ENCODE measurements at places on chromosomes 3 and 15.

GRCh38 chr3:140574375-140574774 lies 103.5 kb upstream of the TRIM42 start:
- no peak for DNase-seq

GRCh38 chr15:90074023-90074422 lies 28.2 kb downstream of the IDH2 start:
- no peak for DNase-seq

GRCh38 chr3:53195602-53196574 lies 34.9 kb downstream of the PRKCD start:
- DNase-seq: no peak

- DNase-seq: peak; percentile 3
Observed at GRCh38 chr3:147191795-147192385, 214.5 kb downstream of the ZIC4 start.

DNA sequence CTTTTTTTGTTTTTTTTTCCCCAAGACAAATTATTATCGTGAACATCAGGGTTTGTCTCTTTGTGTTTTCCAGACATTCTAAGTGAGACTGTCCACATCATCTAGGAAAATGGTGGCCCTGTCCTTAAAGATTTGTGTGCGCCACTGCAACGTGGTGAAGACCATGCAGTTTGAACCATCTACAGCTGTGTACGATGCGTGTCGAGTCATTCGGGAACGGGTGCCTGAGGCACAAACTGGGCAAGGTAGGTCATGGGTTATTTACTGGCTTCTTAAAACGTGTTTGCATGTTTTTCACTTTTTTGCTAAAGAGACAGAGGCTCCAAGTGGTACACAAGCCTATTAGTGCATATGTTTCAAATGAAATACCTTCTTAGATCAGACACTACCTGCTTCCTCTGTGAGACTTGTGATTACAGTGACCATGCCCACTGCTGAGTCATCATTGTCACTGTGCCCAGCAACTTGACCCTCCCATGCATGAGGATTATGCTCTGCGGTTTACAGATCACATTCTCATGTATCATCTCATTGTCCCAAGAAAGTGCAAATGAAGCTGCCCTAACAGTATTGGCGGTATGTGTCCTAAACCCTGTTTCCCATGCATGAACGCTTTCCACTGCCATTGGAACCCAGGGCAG lies 395.2 kb upstream of the TPM1 start:
- peak; percentile 51 for DNase-seq

GRCh38 chr3:88150806-88151205 lies 1.0 kb downstream of the C3orf38 start:
- DNase-seq: no peak

DNA sequence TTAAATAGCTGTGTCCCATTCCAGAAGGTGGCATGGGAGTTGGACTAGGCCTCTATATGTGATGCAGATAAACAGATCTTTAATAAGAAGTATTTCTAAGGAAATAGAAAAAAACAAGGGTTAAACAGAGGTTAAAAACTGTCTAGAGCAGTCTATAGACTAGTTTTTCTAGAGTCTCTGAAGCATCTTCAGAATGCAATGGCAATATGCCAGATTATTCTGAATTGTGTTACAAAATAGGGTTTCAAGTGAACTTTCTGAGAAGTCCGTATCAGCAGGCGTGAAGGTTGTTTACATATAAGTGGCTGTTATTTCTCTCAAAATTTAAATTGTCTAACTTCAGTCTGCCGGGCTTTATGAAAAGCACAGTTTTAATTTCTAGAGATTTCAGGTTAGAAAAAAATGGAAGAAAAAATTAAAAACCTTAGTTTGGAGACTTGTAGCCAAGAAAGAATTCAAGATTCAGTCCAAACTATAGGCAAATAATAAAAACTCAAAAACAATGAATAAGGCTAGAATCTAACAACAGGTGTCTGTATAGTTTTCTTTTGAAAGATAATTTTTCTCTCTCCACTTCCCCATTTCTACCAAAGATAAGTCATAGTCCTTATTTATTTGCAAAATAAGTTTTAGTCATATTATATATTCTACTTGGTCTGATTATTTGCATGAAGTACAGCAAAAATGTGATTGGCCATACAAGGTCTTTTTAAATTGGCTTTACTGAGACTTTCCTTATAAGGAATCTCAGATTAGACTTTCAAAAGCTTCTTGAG lies 55.2 kb downstream of the OSTN start:
- DNase-seq: no peak

DNA sequence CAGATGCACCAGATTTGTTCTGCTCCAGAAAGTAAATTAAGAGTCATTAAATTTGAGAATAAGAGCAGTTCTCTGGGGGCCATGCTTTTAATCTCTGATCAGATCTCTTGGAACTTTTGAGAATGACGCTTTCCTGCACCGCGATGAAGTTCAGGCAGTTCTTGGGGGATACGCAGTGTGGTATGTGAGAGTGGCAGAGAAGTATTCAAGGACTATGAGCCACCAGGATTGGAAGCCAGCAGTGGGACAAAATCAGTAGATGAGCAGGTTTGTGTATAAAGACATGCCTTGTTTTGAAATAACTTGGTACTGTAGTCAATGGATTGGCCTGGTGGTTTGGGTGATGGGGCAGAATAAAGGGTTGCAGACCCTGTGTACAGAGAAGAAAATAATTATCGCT lies 483.6 kb downstream of the ERC2 start:
- DNase-seq: no peak

GRCh38 chr3:185824051-185825005 lies 514 bp downstream of the IGF2BP2 start:
- peak; percentile 34 for DNase-seq
